ENCODE measurements at places on chromosomes 16 and 17.

DNA sequence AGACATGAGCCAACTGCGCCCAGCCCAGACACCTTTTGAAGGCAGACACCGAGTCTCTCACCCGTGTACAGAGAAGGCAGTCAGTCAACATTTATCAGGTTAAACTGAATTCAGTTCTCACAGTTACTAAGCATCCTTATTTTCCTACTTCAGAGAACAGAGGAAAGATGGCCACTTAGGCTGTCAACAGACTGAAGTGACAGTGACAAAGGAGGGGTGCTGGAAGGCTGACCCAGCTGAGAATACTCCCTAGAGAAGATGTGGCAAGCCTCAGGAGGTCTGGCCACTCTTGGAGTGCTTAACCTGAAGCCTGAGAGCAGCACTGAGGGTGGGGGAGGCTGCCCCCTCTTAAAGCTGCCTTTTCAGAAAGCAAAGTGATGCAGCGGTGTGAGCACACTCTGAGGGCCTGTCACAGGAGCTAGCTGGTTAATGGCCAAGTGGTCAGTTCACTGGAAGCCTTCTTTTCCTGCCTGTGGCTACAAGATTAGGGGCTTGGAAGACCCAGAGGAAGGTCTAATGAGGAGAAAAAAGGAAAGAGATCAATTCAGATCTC, 51.0 kb upstream of the SREBF1 start:
- no peak for DNase-seq

DNA sequence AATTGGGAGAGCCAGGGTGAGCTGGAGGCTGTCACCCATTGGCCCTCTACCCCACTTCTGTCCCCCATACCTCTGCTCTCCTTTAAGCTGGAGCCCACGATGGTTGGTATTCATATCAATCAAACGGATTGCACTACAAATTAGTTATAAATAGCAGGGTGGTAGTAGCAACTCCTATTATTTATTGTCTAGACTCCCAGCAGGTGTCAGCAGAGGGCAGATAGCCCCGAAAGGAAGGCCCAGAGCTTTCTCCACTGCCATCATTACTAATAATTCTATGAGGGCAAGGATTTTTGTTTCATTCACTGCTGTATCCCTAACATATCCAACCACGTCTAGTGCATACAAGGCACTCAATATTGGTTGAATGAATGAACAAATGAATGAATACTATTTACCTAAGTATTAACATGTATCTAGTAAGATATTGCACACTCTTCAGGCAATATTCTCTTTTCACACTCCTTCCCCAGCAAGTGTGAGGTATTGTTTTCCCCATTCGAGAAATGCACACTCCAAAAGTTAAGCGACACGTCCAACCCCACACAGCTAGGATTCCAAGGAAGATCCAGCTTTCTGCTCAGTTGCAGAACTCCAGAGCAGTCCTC, 6.3 kb downstream of the C17orf50 start:
- no peak for DNase-seq

DNA sequence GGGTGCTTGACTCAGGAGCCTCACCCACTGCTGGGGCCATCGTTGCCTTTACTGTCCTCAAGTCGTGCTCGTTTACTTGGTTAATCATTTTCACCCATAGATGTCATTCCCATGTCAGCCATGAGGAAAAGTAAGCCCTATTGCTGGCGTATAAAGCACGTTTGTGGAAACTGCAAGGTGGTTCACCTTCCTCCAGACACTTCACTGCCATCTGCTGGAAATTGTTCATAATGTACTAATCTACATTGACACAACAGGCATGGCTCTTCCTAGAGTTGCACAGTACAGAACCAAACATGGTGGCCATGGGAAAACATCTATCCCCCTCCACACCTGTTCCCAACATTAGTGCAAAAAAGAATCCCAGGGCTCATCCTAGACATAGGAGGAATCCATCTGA, 116.6 kb downstream of the ZNF18 start:
- no peak for DNase-seq

- no peak for DNase-seq
These were observed 1.0 kb upstream of the NLRP1 start for GRCh38 chr17:5585287-5585794.

DNA sequence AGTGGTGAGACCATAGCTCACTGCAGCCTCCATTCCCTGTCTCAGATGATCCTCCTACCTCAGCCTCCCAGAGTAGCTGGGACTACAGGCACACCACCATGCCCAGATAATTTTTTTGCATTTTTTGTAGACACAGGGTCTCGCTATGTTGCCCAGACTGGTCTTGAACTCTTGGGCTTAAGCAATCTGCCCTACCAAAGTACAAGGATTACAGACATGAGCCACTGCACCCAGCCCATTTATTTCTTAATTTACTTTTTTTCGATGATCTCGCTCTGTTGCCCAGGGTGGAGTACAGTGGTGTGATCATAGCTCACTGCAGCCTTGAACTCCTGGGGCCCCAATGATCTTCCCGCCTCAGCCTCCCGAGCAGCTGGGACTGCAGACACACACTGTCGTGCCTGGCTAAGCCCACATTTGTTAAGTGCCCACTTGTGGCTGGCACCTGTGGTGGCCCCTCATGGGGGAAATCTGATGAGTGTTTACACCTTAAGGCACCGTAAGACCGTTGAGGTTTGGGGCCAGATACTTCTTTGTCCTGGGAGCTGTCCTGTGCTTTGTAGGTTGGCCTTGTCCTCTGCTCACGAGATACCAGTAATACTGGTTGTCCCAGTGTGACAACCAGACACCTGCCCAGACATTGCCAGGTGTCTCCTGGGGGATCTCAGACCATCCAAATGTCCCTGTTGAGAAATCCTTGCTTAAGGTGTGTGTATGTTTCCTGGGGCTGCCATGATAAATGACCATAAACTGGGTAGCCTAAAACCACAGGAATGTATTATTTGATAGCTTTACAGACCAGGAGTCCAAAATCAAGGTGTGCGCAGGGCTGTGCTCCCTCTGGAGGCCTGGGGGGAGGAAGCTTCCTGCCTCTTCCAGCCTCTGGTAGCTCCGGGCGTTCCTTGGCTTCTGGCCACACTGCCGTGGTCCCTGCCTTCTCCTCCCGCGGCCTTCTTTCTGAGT, 141.4 kb upstream of the GSE1 start:
- DNase-seq: no peak

DNA sequence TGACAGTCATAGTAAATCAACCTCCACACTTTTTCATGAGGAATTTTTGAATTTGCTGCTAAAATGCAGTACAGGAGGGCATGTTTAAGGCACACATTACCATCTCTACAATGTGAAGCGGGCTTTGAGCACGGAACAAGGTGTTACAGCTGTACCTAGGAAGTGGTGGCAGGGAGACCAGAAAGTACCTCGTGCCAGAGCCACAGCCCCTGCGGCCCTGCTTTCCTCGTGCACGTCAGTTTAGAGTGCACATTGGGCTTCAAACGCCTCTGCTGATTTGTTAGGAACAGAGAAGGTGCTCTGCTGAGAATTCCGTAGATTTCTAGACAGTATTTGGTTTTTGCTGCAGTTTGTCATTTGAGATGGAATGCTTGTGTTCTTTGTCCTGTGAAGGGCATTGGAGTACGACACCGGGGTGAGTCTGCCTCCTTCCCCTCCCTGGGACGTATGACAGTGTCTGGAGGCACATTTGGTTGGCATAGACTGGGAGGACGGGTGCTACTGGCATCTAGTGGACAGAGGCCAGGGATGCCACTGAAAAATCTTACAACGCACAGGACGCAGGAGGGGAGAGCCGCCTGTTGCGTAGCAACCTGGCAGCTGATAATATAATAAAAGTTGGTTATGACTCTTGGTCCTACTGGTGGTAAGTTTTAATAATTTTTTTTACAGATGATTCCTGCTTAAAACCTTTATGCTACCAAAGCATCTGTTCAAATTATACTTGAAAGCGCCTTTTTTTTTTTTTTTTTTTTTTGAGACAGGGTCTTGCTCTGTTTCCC, 9.1 kb downstream of the FOXK2 start:
- DNase-seq: no peak

DNA sequence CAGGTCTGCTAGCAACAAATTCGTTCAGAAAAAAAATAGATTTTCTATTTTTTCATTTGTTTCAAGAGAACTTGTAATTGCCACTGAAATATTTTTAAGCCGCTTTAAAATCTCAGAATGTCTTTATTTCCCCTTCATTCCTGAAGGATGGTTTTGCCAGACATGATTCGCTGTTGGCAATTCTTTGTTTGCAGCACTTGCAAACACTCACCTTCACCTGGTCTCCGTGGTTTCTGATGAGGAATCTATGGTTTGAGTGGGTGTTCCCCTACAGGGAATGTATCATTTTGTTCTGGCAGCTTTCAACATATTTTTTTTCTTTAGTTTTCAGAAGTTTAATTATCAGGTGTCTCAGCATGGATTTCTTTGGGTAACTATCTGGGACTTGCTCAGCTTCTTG, 36.3 kb upstream of the CBX4 start:
- DNase-seq: no peak

GRCh38 chr17:48722201-48722907, at the start of gene PRAC1:
TSS of gene PRAC1 (minus strand) at chr17:48722518. CDS start at chr17:48722392, 126 bp downstream.
- no peak for DNase-seq

- DNase-seq: no peak
These were observed 201.5 kb downstream of the KCNJ2 start for GRCh38 chr17:70370816-70371215.

DNA sequence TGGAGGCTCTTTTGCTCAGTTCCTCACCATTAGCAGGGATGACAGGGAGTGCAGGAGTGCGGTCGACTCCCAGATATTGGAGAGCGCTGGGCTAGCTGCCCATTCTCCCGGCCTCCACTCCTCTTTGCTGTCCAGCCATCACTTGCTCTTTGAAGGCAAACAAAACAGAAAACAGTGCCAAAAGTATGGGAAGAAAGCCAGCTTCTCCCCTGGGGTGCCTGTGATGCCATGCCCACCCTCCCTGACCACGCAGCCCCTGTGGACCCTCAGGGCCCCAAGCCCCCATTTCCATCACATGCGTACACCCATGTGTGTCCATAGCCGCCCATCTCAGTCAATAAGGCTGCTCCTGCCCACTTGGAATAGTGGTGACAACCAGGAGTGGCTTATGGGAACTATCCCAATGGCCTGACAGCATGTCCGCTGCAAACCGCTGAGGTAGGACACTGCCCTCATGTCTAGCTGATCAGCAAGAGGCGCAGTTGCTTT, 30.0 kb downstream of the MAPT start:
- DNase-seq: no peak

GRCh38 chr16:1309888-1310831, 724 bp downstream of the UBE2I start:
- DNase-seq: no peak

DNA sequence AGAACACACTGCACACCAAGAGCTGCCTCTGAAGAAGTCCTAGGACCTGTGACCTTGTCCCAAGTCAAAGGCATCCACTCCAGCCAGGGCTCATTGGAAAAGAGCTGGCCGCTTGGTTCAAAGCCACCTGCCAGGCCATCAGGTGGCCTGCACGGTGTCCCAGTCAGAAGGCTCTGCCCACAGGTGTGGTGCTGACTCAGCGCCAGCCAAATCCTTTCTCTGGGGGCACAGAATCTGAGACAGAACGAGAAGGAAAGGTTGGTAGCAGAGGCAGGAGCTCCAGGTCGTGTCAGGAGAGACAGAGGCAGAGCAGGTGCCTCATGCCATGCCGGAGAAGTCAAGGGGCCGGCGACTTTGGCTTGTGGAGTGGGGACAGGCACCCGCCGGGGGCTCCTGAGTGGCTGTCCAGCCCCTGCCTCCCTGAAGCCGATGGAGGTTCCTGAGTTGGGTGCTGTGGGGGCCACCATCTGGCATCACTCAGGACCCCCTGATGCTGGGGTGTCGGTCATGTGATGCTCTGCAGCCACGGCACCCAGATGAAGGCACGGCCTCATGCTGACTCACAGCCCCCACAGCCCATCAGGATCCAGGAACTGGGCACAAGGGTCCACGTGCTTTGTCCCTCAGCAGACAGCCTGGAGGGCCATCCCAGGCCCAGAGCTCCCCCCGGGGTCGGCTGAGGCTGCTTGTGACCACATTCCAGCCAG, 128.1 kb upstream of the FOXF1 start:
- DNase-seq: no peak

DNA sequence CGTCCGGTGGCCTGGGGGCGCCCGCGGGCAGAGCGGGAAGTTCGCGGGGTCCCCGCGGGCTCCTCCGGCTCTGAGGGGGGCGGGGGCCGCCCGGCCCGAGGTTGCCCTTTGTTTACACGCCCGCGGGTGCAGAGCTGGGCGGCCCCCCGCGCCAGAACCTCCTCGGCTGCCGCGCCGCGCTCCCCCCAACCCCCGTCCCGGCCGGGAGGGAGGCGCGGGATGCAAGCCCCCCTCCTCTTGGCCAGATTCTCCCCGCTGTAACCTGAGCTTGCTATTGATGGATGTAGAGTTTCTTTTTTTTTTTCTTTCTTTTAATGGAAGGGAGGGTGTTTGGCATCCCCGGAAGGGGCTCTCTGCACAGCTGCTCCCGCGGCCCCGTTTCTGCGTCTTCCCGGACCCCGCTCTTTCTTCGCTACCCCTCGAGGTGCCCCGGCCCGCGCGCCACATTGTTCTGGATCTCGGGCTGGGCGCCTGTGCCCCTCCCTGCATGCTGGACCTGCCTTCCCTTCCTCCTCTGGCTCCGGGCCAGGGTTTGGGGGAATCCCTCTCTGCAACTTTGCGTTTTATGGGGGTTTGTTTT, 646 bp downstream of the CBX2 start:
- DNase-seq: no peak

- no peak for DNase-seq
These were observed 251.9 kb downstream of the PARN start for GRCh38 chr16:14378131-14378551.

- no peak for DNase-seq
These were observed 460.4 kb upstream of the DYNLRB2 start for GRCh38 chr16:80080287-80080851.

GRCh38 chr17:13922885-13923284, 146.4 kb upstream of the COX10 start:
- no peak for DNase-seq

GRCh38 chr17:62965174-62965685, 805 bp upstream of the TANC2 start:
- no peak for DNase-seq

- DNase-seq: no peak
These were observed 418.9 kb upstream of the MAF start for GRCh38 chr16:80019395-80019794.

DNA sequence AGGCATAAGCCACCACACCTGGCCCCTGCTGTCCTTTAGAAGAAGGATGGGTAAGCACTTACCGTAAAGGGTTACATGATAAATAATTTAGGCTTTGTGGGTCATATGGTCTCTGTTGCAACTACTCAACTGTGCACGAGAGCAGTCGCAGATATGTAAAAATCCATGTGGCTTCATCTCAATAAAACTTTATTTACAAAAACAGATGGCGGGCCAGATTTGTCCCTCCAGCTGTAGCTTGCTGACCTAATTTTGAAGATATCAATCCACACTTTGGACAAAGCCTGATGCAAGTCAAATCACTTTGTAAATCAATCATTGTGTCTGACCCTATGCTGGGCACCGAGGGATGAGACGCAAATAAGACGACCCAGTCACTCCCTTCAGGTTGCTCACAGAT, 12.1 kb downstream of the TEKT5 start:
- DNase-seq: no peak

GRCh38 chr17:75848523-75849278, 4.5 kb upstream of the UNC13D start:
- peak; percentile 56 for DNase-seq

- DNase-seq: no peak
These were observed 5.4 kb downstream of the RNF227 start for GRCh38 chr17:7910711-7911110.
